ENCODE measurements at places on chromosomes 7 and 10. TPM values are rescaled to one million over a fixed set of nuclear protein-coding genes. Genes with fewer than 3 reads are reported as not detected.
A peak's percentile ranks its signal among the peaks of the same experiment; 100 is the strongest.

DNA sequence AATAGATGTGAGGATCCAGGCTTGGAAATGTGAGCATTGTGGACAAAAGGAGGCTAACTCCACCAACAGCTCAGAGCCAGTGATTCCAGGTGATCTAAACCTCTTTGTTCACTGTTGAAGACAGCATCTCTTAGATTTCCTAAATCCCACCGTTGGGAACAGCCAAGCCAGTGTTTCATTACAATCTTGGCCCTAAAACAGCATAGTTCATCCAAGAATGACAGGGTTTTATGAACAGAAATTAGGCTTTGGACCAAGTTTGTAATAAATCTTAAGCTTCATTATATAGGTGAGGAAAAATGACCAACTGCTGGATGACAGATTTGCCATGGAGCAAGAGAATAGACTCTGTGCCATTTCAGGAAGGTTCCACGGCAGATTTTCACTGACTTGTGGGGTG, 65.8 kb downstream of the MTURN start:
- ATAC-seq: no peak

GRCh38 chr7:103521937-103522336, 75.9 kb upstream of the SLC26A5 start:
- ATAC-seq: no peak

DNA sequence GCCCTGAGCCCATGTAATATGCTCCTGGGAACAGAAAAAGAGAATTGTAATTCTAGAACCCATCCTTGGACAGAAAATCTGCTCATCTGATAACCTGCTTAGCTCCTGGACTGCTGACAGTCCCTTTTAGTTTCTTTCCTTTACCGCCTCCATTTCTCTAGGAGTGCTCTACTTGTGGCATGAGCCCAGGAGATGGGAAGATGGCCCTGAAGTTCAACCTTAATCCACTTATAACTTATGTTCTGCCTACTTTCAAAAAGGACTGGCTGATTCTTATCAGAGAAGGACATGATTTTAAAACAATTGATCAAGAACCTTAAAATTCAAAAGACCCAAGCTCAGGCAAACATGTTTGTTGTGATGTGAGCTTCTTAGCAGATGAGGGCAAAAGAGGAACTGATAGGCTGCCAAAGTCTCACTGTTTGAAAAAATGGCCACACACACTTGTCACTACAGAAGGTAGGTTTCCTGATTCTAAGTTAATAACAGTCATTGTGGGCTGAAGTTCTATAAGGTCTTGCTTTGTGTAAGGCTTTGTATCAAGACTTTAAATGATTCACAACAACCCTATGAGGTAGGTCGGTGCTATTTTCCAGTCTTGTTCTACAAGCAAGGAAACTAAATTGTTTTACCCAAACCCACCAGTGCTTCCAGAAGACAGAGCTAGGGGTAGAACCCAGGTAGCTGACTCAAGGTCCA, 94.3 kb upstream of the AFAP1L2 start:
- ATAC-seq: no peak

The ABCB1 gene
- 2.7 TPM for total RNA-seq

- ATAC-seq: peak; percentile 95
These were observed 118.7 kb downstream of the PARD3 start for GRCh38 chr10:34696423-34696822.

The MMRN2 gene
- total RNA-seq: 9.0 TPM

GRCh38 chr7:158828133-158829020, 932 bp downstream of the ESYT2 start:
- ATAC-seq: peak; percentile 41

The LRIT2 gene
- not detected for total RNA-seq

All from esophagus mucosa (tissue), 1 donor.